ENCODE measurements at places on chromosomes 16 and 17. TPM values are rescaled to one million over a fixed set of nuclear protein-coding genes. Genes with fewer than 3 reads are reported as not detected.

The CCL16 gene
- total RNA-seq = not detected

The CHAD gene
- total RNA-seq = not detected

The CACNG5 gene
- not detected for total RNA-seq

The APOBR gene
- 0.49 TPM for total RNA-seq

The ALDH3A1 gene
- 618 TPM for total RNA-seq

The KRTAP1-5 gene
- not detected for total RNA-seq

The EVPLL gene
- total RNA-seq = 9.4 TPM

The RASD1 gene
- 6.4 TPM for total RNA-seq

The FOXF1 gene
- total RNA-seq = 2.2 TPM
